NCI-H774 (cell line): ENCODE measurements at places on chromosomes 5 and 9.

DNA sequence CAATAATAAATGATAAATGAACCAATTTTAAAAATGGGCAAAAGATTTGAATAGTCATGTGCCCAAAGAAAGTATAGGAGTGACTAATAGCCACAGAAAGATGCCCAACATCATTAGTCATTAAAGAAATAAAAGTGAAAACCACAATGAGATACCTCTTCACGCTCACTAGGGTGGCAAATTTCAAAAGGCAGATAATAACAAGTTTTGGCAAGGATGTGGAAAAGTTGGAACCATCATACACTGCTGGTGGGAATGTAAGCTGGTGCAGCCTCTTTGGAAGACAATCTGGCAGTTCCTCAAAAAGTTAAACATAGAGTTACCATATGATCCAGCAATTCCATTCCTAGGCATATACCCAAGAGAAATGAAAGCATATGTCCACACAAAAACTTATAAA is 1819.8 kb downstream of the MAT2B start:
- DNase-seq: no peak

DNA sequence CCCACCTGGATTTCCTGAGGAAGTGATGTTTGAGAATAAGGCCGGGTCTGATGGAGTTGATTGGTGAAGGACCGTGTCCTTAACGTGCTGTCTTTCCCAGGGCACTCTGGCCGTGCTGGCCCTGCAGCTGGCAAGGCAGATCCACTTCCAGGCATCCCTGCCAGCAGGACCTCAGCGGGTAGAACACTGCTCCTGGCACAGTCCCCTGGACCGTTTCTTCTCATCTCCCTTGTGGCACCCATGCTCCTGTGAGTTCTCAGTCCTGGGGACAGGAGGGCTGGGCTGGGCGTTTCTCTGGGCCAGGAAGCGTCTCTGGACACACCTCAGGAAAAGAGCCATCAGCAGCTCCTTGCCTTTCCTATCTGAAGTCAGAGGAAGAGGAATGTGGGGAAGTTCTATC is 4.4 kb downstream of the DELE1 start:
- DNase-seq: no peak

- no peak for DNase-seq
Observed at GRCh38 chr5:150774145-150774544, 4.4 kb upstream of the SMIM3 start.

DNA sequence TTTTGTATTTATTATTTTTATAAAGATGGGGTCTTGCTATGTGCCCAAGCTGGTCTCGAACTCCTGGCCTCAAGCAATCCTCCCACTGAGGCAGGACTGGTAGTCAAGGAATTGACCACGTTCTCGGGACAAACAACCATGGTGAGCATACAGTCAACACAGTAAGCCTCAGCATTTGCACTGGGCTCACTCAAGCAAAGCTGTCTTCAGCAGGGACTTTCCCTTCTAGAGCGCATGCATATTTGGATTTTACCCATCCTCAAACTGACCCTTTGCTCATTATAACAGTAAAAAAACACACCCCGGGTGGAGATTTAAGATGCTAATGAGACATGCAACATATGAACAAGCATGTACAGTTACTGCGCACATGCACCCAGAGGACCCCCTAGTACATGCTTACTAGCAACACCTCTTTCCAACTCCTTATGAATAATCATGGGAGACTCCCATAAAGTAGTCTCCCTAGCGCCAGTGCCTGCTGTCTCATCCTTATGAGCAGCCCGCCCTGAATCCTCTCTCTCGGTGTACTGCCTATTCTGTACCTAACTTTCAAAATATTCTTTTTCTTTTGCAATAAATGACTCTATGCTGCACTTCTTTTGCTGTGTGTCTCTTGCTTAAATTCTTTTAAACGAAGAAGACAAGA is 41.5 kb downstream of the C5orf22 start:
- DNase-seq: no peak

- DNase-seq: no peak
Observed at GRCh38 chr5:6719417-6719816, 6.2 kb downstream of the TENT4A start.

- DNase-seq: no peak
Observed at GRCh38 chr5:68255305-68256120, 40.0 kb downstream of the PIK3R1 start.

DNA sequence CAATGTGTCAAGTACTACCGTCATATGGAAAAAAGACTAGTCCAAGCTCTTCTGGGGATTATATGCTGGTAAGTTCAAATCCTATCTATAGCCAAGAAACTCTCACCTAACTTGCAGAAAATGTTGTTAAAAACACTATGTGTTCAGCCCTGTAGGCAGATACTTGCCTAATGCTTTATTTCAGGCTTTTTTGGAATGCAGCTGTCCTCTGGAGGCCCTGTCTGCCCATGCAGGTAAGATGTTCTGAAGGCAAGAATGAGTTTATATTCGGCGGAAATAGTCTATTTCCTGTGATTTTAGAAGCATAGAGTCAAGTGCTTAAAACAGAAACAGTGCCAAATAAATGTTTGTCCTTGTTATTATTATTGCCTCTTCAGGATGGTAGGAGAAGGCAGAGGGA is 34.3 kb upstream of the PPP2R2B start:
- DNase-seq: no peak

- DNase-seq: no peak
Observed at GRCh38 chr9:18365651-18366050, 108.3 kb upstream of the ADAMTSL1 start.

DNA sequence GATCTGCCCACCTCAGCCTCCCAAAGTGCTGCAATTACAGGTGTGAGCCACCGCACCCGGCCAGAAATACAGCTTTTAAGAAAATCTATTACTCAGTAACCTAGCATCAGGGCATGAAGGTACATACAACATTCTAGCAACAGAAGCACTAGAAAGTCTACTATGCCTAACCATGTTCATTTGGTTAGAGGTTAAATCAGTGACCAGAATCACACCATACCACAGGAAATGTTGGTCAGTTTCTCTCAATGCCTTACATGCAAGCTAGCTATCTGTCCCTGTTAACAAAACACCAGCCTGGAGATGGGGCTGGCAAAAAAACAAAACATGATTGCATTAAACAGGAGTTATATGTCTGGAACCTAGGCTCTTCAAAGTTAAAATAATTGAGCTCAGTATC is 104.1 kb downstream of the STRBP start:
- DNase-seq: no peak

DNA sequence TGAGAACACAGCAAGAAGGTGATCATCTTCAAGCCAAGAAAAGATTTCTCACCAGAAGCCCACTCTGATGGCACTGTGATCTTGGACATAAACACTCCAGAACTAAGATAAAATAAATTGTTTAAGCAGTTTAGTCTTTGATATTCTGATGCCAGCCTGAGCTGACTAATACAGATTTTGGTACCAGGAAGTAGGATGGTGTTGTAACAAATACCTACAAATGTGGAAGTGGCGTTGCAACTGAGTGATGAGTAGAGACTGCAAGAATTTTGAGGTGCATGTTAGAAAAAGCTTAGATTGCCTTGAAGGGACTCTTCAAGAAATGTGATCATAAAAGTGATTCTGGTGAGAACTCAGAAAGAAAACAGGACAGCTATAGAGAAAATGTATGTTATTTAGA is 592.4 kb upstream of the DAB2 start:
- DNase-seq: no peak

GRCh38 chr9:35340046-35340445 is 149.9 kb upstream of the RUSC2 start:
- no peak for DNase-seq

- DNase-seq: no peak
Observed at GRCh38 chr9:104745852-104746251, 1.6 kb upstream of the NIPSNAP3A start.

DNA sequence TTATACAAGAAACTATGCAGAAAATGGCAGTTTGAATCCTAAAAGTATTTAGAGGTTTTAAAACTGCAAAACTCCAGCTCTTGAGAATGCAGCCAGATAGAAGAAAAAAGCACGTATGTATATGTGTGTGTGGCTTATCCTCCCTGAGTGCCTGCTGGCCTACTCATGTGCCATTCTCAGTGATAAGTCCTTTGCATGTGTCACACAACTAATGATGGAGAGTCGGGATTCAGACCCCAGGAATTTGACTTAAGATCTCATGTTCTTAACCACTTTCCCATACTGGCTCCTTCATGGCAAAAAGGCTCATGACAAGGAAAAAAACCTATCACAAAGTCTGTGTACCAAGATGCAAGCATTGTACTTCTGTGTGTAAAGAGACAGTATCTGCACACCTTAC is 26.6 kb downstream of the SMARCA2 start:
- no peak for DNase-seq

DNA sequence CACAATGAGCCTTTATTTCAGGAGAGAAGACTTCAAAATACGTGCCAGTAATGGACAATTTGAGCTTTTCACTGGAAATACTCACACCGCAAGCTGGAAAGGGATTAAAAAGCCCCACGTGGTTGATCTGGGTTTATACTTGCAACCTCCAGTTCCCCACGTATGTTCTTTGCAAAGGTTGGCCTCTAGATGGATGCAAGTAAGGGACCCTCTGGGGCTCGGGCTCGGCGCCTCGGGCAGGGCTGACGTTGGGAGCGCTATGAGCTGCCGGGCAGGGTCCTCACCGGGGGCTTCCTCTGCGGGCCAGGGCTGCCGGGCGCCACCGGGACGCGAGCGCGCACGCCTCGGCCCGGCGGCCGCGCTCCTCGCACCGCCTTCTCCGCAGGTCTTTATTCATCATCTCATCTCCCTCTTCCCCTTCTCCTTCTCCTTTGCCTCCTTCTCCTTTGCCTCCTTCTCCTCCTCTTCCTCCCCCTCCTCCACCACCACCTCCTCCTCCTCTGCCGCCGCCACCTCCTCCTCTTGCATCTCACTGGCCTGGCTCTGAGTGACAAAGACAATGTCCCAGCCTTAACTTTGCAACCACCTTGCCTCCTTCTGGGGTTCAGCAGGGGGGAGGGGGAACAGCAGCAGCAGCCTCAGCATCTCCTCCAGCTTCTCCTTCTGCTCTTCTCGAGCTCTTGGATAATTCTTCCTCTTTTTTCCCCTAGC is 701 bp upstream of the ZNF462 start:
- no peak for DNase-seq

- no peak for DNase-seq
Observed at GRCh38 chr5:122713041-122713440, 61.8 kb upstream of the SNX2 start.

DNA sequence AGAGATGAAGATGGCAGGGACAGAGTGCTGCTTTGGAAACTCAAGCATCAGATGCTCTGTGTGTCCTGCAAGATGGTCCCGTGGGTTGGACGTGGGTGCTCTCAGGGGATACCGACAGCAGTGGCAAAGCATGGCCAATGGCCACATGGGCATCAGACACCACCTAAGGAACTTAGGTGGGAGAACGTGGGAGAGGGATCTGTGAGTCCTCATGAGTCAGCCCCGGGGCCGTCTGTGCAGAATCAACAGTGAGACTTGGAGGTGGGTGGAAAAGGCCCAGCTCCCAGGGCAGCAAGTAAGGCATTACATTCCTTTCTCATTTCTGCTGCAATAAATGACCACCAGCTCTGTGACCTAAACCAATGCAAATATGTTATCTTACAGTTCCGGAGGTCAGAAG is 77.0 kb downstream of the RAD23B start:
- no peak for DNase-seq

DNA sequence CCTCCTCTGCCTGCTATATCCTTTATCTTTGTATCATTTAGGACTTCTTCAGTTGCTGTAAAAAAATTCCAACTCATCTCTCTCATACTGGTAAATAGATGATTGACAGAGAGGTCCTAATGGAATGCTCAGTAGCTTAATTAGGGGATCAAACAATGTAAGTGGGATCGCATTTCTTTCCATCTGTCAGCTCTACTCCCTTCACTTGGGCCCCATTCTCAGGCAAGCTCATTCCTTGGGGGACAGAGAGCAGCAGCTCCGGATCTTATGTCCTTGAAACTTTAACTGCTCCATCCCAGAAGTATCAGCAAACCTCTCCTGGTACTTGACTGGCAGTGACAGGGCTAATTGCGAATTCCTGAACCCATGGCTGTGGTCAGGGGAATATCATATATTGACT is 146.7 kb downstream of the YTHDC2 start:
- DNase-seq: no peak

GRCh38 chr9:93918061-93918460 is 37.1 kb downstream of the BARX1 start:
- DNase-seq: no peak

DNA sequence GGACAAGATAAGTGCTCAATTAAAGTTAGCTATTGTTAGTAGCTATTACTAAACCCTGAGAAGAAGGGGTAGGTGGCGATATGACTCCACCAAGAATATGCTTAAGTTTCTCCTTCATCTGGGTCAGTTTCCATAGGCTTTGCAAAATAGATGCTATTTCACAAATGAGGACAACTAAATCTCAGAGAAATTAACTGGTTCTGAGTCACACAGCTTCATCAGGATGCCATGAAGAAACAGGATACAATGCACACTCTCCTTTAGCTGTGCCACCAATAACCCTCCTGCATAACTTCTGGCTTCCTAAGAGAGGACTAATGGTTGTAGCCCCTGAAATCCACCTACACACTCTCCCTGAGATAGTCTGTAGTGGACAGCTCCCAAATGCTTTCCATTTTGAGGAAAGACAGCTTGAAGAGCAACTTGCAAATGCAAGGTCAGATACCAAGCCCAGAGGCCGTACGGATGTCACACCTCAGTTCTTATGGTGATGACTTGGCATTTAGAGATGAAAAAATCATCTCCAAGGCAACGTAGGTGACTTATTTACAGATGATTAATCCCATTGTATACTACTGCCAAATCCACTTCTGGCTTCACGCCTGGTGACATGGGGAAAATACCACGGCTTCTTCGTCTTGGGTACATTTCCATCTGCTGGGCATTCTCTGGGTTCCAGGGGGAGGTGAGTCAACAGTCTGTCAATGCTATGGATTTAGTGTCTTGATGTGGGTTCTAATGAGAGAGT is 251.4 kb upstream of the IL12B start:
- DNase-seq: peak; percentile 8

- DNase-seq: no peak
Observed at GRCh38 chr9:87732756-87733155, 6.8 kb downstream of the CTSL start.

GRCh38 chr5:35963381-35963843 is 25.0 kb upstream of the CAPSL start:
- no peak for DNase-seq

DNA sequence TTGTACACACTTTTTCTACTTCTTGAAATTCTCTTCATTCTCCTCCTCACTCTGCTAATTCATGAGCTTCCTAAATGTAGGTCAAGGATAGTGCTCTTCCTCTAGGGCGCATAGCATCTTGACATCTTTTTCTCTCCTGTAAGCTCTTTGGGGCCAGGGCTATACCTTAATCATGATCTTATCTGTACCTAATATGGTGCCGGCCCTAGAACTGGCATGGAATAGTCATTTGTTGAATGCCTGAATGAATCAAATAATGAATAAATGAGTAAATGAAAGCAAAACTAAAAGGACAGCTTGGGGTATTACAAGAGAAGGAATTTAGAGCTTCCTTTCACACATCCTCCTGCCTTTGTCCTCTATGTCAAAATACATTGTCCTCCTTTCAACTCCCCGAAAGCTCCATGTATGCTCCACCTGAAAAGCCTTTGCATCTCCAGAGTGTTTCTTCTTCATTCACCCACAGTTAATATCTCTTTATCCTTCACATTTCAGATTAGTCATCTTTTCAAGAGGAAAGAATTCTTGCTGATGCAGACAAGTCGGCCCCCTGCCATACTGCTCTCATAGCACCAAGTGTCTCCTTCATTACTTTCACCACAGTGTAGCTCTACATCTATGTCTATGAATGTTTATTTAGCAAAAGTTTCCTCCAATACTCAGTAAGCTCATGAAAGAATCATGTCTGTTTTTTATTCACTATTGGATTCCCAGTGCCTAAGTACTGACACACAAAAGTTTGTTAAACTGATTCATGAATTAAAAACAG is 16.4 kb upstream of the PPP2R2B start:
- DNase-seq: no peak
